ENCODE measurements at places on chromosomes 5 and 9. TPM values are rescaled to one million over a fixed set of nuclear protein-coding genes. Genes with fewer than 3 reads are reported as not detected.

Gene SLC6A18
- not detected for total RNA-seq

- H3K4me1 ChIP-seq, result peaks cover 41% of the 10 kb centered on the region
- H3K27ac ChIP-seq, result no peak overlapping the region
- H3K4me3 ChIP-seq, result no peak overlapping the region
- no peaks in the 10 kb centered on the region for H3K36me3 ChIP-seq
These were observed 17.0 kb downstream of the BICD2 start for GRCh38 chr9:92747459-92748232.

Gene NIPSNAP3A
- total RNA-seq, result 41.6 TPM

- no peak for DNase-seq
- no peak overlapping the region for H3K4me3 ChIP-seq
- H3K27ac ChIP-seq, result no peak overlapping the region
- H3K4me1 ChIP-seq, result no peaks in the 10 kb centered on the region
- no peaks in the 10 kb centered on the region for H3K27me3 ChIP-seq
These were observed 50.6 kb upstream of the KLF4 start for GRCh38 chr9:107540164-107540561.

DNA sequence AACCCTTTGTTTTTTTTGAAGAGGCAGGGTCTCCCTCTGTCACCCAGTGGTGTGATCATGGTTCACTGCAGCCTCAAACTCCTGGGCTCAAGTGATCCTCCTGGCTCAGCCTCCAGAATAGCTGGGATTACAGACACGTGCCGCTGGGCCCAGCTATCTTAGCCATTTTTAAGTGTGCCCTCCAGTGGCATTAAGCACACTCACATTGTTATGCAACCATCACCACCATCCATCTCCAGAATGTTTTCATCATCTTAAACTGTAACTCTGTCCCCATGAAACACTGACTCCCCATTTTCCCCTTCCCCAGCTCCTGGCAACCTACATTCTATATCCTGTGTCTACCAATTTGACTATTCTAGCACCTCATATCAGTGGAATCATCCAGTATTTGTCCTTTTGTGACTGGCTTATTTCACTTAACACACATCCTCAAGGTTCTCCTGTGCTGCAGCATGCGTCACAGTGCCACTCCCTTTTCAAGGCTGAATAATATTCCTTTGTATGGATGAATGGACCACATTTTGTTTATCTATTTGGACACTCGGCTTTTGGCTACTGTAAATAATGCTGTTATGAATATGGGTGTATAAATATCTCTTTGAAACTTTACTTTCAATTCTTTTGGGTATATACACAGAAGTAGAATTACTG is 12.5 kb upstream of the RAPGEF1 start:
- no peaks in the 10 kb centered on the region for H3K36me3 ChIP-seq
- no peaks in the 10 kb centered on the region for H3K4me1 ChIP-seq
- no peak overlapping the region for H3K27ac ChIP-seq
- peaks cover 30% of the 10 kb centered on the region for H3K27me3 ChIP-seq
- no peak for DNase-seq

DNA sequence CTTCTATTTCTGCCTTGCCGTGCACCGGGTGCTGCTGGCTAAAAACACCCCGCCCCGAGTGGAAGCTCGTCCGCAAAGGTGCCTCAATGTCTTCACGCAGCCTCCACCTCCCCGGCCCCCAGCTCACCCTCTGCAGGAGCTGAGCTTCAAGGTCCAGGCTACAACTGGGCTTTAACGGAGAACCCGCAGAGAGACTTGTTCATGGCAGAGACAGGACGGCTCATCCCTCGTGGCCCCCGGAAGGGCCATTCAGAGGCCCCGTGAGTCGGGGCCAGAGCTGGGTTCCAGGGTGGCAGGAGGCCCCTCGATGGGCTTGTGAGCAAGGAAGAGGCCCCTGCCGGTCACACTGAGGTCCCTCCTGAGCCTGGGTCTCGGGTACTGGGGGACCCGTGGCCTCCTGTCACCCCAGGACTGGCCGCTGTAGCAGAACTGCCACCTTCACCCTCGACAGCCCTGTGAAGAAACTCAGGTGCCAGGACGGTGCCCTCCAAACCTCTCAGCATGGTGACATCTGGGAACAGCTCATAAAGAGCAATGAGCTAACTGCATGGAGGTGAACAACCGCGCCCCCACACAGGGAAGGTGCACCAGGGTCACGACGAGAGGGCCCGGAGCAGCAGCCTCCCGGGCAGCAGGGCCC is 58.0 kb upstream of the UBAC1 start:
- H3K27me3 ChIP-seq, result no peaks in the 10 kb centered on the region
- no peak overlapping the region for H3K27ac ChIP-seq
- no peaks in the 10 kb centered on the region for H3K4me1 ChIP-seq
- no peak for DNase-seq
- H3K36me3 ChIP-seq, result no peaks in the 10 kb centered on the region

GRCh38 chr5:119353686-119354366 is 2.0 kb upstream of the TNFAIP8 start:
- H3K4me3 ChIP-seq, result no peak overlapping the region
- H3K36me3 ChIP-seq, result no peaks in the 10 kb centered on the region
- no peaks in the 10 kb centered on the region for H3K27me3 ChIP-seq
- peaks cover 36% of the 10 kb centered on the region for H3K4me1 ChIP-seq

GRCh38 chr9:93059011-93059714 is 662 bp downstream of the SUSD3 start:
- H3K36me3 ChIP-seq, result no peaks in the 10 kb centered on the region
- peak overlapping the region; percentile 60 for H3K4me3 ChIP-seq
- peak; percentile 43 for DNase-seq
- H3K4me1 ChIP-seq, result peaks cover 30% of the 10 kb centered on the region
- no peaks in the 10 kb centered on the region for H3K27me3 ChIP-seq

- no peaks in the 10 kb centered on the region for H3K36me3 ChIP-seq
- H3K4me1 ChIP-seq, result no peaks in the 10 kb centered on the region
- no peak overlapping the region for H3K4me3 ChIP-seq
- no peak for DNase-seq
- H3K27me3 ChIP-seq, result no peaks in the 10 kb centered on the region
- no peak overlapping the region for H3K27ac ChIP-seq
These were observed 83.3 kb upstream of the IGFBPL1 start for GRCh38 chr9:38507587-38507986.

GRCh38 chr9:99114049-99114440 is 9.1 kb downstream of the TGFBR1 start:
- peaks cover 77% of the 10 kb centered on the region for H3K4me1 ChIP-seq
- no peak overlapping the region for H3K27ac ChIP-seq
- H3K36me3 ChIP-seq, result no peaks in the 10 kb centered on the region
- H3K27me3 ChIP-seq, result no peaks in the 10 kb centered on the region
- no peak for DNase-seq

DNA sequence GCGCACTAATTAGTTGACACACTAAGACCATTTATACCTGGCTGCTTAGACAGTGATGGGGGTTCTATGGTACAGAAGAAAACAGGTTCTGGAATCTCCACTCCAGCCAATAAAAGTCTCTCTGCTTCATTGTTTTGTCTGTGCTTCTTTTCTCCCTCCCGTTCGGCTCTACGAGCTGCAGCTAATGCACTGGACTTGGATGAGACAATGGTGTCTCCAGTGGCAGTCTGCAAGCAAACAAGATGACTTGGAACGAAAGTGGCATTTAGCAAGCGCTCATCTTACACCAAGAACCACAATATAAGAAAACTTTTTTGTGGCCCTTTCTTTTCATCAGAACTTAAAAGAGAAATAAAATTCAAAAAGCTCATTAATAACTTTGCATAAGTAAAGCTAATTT is 30.2 kb downstream of the GFM2 start:
- no peak for DNase-seq
- no peaks in the 10 kb centered on the region for H3K27me3 ChIP-seq
- no peaks in the 10 kb centered on the region for H3K4me1 ChIP-seq

Gene ZCCHC10
- total RNA-seq, result 37.4 TPM

DNA sequence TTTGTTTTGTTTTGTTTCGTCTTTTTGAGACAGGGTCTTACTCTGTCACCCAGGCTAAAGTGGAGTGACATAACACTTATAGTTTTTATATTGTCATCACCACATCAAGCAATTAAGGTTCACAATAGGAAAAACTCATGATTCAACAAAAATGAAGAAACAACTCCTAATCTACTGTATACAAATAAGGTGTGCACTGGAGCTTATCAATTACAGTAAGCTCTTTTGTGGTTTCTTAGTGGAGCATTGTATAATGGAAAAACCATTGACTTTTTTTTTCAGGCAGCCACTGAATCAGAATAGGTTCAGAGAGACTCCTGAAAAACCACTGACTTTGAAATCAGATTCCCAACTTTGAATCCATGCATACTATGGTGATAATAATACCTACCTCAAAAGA is 10.8 kb upstream of the PLIN2 start:
- DNase-seq, result no peak
- no peaks in the 10 kb centered on the region for H3K4me1 ChIP-seq
- no peaks in the 10 kb centered on the region for H3K27me3 ChIP-seq
- no peak overlapping the region for H3K4me3 ChIP-seq
- H3K27ac ChIP-seq, result no peak overlapping the region

DNA sequence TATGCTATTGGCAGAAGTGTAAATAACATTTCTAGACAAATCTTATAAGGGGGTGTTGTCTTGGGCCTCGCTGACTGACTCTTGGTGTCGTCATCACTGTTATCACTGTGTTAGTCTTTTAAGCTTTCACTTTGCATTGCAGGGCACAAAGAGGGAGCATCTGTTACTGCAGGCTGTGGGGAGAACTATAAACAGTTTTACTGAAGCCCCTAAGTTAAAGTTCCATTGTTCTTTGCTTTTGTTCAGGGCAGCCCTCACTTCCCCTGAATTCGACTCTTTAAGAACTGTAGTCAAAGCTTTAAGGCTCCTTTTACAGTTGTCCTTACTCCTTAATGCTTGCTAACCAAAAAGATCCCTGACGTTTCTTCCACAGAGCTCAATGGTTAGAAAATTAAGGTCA is 605.0 kb downstream of the RAB3C start:
- no peaks in the 10 kb centered on the region for H3K36me3 ChIP-seq
- H3K27me3 ChIP-seq, result no peaks in the 10 kb centered on the region
- H3K27ac ChIP-seq, result peak overlapping the region; percentile 42
- no peak for DNase-seq
- H3K4me3 ChIP-seq, result peak overlapping the region; percentile 1
- peaks cover 8% of the 10 kb centered on the region for H3K4me1 ChIP-seq

- no peak overlapping the region for H3K27ac ChIP-seq
- no peak overlapping the region for H3K4me3 ChIP-seq
- H3K27me3 ChIP-seq, result no peaks in the 10 kb centered on the region
These were observed 20.8 kb upstream of the KIF2A start for GRCh38 chr5:62284946-62285891.

DNA sequence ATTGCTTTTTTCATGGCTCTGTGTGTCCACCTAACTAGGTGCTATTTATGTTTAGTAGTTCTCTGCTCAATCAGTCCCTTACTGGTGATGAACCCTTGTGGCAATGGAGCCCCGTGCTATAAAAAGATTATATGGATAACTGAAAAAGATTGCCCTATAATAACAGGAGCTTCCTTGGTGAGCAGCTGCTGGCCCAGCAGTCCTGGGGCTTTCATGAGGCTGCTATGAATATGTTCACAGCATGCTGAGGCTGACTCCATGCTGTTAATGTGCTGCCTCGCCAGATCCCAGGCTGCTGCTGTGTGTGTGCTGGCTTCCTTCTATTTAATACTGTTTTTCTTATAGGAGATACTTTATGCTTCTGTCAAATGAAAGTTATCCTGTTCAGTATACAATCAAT is 357.5 kb downstream of the TAF11L14 start:
- H3K27ac ChIP-seq, result no peak overlapping the region
- no peak for DNase-seq
- no peak overlapping the region for H3K4me3 ChIP-seq
- no peaks in the 10 kb centered on the region for H3K27me3 ChIP-seq
- H3K4me1 ChIP-seq, result no peaks in the 10 kb centered on the region

GRCh38 chr5:52920929-52921328 is 68.2 kb upstream of the ITGA2 start:
- H3K36me3 ChIP-seq, result peaks cover 16% of the 10 kb centered on the region
- H3K4me3 ChIP-seq, result no peak overlapping the region
- no peak overlapping the region for H3K27ac ChIP-seq
- H3K27me3 ChIP-seq, result no peaks in the 10 kb centered on the region

GRCh38 chr5:2007878-2008501 is 125.3 kb upstream of the IRX4 start:
- no peaks in the 10 kb centered on the region for H3K27me3 ChIP-seq
- no peak for DNase-seq
- no peak overlapping the region for H3K27ac ChIP-seq
- no peaks in the 10 kb centered on the region for H3K4me1 ChIP-seq

- no peak for DNase-seq
- H3K27ac ChIP-seq, result no peak overlapping the region
- H3K4me1 ChIP-seq, result no peaks in the 10 kb centered on the region
- H3K27me3 ChIP-seq, result no peaks in the 10 kb centered on the region
- H3K4me3 ChIP-seq, result no peak overlapping the region
- H3K36me3 ChIP-seq, result no peaks in the 10 kb centered on the region
These were observed 130.7 kb downstream of the TRIM32 start for GRCh38 chr9:116817762-116818161.

Gene PTGER4
- total RNA-seq, result 39.6 TPM

Gene LMAN2
- total RNA-seq, result 283 TPM

Gene HCN1
- total RNA-seq, result not detected

GRCh38 chr5:12777342-12777741 is 873.1 kb upstream of the CTNND2 start:
- H3K27me3 ChIP-seq, result no peaks in the 10 kb centered on the region
- no peak for DNase-seq
- H3K36me3 ChIP-seq, result no peaks in the 10 kb centered on the region
- H3K4me1 ChIP-seq, result no peaks in the 10 kb centered on the region

GRCh38 chr5:142445266-142445665 is 120.4 kb upstream of the SPRY4 start:
- no peak overlapping the region for H3K4me3 ChIP-seq
- H3K27ac ChIP-seq, result no peak overlapping the region
- no peaks in the 10 kb centered on the region for H3K36me3 ChIP-seq
- DNase-seq, result no peak

GRCh38 chr9:136985853-136986252 is 3.1 kb downstream of the LCNL1 start:
- H3K27me3 ChIP-seq, result peaks cover 45% of the 10 kb centered on the region
- no peak for DNase-seq
- H3K27ac ChIP-seq, result no peak overlapping the region
- H3K4me3 ChIP-seq, result no peak overlapping the region

Gene HNRNPK
- total RNA-seq, result 197 TPM

Gene DOCK2
- total RNA-seq, result 24.0 TPM

DNA sequence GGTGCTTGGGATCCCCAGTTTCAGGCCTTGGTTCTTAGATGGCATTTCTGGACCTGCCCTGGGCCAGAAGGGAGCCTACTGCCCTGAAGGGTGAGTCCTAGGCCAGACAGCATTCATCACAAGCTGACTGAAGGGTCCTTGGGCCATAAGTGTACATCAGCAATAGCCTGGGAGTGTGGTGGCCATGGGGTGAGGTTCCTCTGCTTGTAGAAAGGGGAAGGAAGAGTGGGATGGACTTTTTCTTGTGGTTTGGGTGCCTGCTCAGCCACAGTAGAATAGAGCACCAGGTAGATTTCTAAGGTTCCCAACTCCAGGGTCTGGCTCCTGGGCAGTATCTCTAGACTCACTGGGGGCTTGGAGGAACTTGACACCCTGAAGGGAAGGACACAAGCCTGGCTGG is 95.2 kb upstream of the PHF24 start:
- H3K4me1 ChIP-seq, result no peaks in the 10 kb centered on the region
- no peaks in the 10 kb centered on the region for H3K27me3 ChIP-seq

GRCh38 chr9:134367791-134368490 is 41.7 kb downstream of the RXRA start:
- H3K27me3 ChIP-seq, result no peaks in the 10 kb centered on the region
- H3K4me3 ChIP-seq, result no peak overlapping the region
- H3K4me1 ChIP-seq, result peaks cover 64% of the 10 kb centered on the region
- H3K27ac ChIP-seq, result no peak overlapping the region
- no peak for DNase-seq

- H3K36me3 ChIP-seq, result no peaks in the 10 kb centered on the region
- H3K27ac ChIP-seq, result no peak overlapping the region
- DNase-seq, result no peak
- peaks cover 7% of the 10 kb centered on the region for H3K4me1 ChIP-seq
- peaks cover 37% of the 10 kb centered on the region for H3K27me3 ChIP-seq
These were observed 4.6 kb downstream of the FLT4 start for GRCh38 chr5:180644825-180645273.

Gene LRRC19
- 93.5 TPM for total RNA-seq

Gene ZFP37
- 0.68 TPM for total RNA-seq
